ENCODE measurements at places on chromosomes 13 and 19. TPM values are rescaled to one million over a fixed set of nuclear protein-coding genes. Genes with fewer than 3 reads are reported as not detected.

AMH gene
- total RNA-seq = not detected

FXYD3 gene
- not detected for total RNA-seq

SIGLEC5 gene
- not detected for total RNA-seq

DNA sequence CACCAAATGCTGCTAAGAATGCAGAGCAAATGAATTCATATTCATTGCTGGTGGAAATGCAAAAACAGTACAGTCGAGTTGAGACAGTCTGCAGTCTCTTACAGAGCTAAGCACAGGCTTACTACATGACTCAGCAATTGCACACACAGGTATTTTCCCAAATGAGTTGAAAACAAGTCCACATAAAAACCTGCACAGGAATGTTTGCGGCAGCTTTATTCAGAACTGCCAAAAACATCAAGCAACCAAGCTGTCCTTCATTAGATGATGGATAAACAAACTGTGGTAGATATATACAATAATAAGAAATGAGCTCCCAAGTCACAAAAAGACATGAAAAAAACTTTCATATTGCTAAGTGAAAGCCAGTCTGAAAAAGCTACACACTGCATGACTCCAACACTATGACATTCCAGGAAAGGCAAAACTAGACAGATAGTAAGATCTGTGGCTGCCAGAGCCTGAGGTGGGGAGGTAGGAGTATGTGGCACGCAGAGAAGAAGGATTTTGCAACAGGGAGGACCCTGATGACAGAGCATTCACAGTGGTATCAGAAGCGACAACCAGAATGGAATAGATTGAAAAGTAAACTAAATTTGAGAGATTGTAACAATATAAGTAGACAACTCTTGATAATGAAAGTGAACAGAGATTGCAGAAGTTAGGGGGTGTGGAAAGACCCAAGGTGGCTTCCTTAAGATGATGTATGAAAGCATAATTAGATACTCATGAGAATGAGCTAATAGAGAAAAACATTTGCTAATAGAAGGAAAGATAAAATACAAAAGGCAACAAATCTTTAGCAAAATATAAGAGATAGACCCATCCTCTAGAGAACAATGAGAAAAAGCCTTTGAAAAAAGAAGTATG lies 52.7 kb downstream of the TSC22D1 start:
- peak; percentile 79 for DNase-seq

GRCh38 chr19:12837225-12837624 lies 1.1 kb upstream of the MAST1 start:
- DNase-seq = no peak

DNA sequence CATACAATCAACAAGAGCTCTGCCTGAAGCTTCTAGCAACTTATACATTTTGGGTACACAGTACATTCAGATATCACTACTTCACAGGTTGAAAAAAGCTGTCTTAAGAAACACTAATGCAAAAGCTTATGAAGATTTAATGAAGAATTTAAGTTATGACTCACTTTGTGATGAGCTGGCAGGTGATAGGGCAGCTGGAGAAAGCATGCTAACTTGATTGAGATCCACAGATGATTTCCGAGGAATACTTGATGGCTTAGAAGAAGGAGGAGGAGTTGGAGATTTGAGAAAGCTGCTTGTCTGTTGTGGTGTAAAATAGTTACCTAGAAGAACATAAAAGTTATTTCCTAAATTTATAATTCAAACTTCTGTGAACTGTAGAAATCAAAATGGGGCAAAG lies 23.3 kb downstream of the EXOSC8 start:
- peak; percentile 70 for DNase-seq
